ENCODE measurements at places on chromosomes 13 and 19. TPM values are rescaled to one million over a fixed set of nuclear protein-coding genes. Genes with fewer than 3 reads are reported as not detected.

GRCh38 chr19:40571005-40571318 is 5.7 kb upstream of the SHKBP1 start:
- DNase-seq, result no peak

KCNN4 gene
- 0.29 TPM for polyA plus RNA-seq

DNA sequence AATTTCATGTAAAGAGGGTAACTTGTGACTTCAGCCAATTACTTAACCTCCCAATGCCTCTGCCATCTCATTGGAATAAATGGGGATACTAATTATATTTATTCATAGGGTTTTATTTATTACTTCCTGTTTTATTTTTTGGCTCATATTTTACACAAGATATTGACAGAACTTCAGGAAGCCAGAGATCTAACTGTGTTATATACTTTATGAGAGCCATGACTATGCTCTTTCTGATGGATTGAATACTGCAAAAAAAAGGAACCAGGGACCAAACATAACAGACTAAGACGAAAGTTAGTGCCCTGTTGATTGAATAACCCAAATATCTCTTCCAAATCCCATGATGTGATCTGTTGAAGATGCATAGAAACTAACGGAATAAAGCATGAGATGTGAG is 243.3 kb upstream of the STARD13 start:
- DNase-seq, result no peak

- no peak for DNase-seq
These were observed 38.8 kb downstream of the CCDC169 start for GRCh38 chr13:36258831-36259230.

DNA sequence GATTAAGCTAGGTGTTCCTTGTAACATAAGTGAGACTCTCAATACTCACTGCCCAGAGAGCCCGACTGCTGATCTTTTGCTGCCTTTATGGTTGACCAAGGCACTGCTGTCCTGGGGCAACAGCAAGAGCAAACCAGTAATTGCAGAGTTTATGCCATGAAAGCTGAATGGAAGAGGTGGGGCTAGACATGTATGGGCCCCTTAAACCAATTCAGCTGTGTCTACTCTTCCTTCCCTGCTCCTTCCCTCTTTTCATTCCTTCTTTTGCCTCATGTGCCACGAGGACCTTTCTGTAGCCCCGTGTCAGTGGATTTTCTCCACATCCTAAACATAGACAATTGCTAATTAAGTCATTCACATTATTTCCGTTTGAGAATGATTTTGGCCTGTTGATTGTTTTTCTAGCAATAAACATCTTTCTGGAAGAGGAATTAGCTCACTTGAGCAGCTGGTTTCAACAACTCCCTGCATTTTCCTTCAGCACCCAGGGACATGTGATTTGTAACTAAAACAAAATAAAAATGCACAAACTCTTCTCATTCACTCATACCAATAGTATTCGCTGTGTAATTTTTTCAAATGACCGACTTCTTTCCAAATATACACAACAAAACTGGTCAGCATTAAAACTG is 40.5 kb downstream of the RAP2A start:
- DNase-seq, result peak; percentile 6

ZNF560 gene
- polyA plus RNA-seq, result 0.06 TPM

DNA sequence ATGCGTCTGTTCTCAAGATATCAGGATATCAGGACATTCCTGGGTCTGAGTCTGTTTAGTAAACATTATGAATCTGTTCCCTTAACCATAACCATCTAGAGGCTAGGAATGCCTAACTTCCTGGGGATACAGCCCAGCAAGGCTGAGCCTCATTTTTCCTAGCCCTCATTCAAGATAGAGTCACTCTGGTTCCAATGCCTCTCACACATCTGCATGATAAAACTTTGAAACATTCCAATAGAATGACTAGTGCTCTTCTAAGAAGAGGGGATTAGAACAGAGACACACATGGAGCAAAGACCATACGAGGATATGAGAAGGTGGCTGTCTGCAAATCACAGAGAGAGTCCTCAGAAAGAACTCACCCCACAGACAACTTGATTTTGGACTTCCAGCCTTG is 20.6 kb upstream of the CABP5 start:
- DNase-seq, result no peak

GSX1 gene
- not detected for polyA plus RNA-seq

DNA sequence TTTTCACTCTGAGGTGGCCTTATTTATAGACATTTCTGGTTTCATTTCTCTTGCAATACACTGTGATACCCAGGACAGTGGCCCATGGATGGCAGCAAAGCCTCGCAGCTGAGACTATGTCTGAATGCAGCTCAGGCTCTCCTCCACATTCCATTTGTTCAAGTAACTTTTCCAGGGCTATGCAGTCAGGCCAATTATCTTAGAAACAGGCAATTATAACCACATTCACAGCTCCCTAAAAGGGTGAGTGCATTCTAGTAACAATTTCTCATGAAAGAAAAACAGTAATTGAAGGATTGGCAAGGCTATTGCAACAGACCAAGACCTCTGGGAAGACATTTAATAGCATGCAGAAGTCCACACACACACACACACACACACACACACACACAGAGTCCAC is 264.0 kb downstream of the TBC1D4 start:
- DNase-seq, result no peak

SLAIN1 gene
- polyA plus RNA-seq, result 2.5 TPM

DNA sequence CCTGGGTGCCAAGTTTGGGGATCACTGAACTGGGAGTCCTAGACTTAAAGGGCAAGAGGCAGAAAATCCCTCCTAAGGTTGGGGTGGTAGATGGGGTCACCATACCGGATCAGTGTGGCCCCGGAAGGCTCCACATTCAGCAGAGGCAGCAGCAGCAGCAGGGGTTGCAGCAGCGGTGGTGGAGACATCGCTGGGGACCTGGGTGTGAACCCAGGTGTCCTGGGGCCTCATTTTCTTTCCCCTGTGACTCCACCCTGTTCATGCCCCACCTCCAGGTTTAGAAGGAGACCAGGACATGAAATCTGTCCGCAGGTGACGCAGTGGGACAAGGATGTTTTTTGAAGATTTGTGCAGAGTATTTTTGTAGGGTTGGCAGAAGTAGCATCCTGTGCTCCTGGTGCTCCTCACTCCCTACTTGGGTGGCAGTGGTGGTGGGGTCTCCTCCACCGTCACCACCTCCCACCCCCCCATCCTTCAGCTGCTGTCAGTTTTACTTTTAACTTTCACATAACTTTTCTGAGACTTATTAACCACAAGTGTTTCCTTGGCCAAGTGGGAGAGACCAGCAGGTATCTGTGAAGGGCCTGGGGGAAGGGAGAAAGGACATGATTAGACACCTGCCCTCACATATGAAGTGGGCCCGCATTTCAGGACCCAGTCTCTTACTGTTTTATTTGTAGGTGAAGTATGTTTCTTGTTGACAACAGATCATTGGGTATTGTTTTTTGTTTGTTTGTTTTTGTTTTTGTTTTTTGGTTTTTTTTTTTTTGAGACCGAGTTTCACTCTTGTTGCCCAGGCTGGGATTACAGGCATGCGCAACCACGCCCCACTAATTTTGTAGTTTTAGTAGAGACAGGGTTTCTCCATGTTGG is at the start of gene NAPSA:
Gene NAPSA (minus strand): TSS at position 206 of the 873 bp plus-strand sequence. CDS start 18 bp downstream, at position 188.
- no peak for DNase-seq

- no peak for DNase-seq
These were observed 31.2 kb upstream of the ZNF536 start for GRCh38 chr19:30340771-30341561.

- DNase-seq, result no peak
These were observed 2.2 kb upstream of the PSMC4 start for GRCh38 chr19:39968789-39969188.

DNA sequence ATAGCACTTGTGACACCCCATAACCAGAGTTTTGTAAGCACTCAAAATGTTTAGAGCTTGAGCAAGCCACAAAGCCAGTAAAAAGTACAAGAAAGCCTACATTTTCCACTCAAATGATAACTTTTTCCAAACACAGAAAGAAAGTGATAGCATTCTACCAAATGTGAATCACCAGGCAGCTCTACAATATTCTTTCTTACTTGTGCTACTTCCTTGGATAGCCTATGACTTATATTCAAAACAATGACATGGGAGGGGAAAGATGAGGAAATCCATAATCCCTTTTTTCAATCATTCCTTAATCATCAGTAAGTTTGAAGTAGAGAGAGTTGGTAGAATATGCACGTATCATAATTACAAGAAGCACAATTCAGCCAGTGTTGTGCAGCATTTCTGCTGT is 650.8 kb upstream of the PCDH9 start:
- DNase-seq, result no peak

ZNF865 gene
- 4.0 TPM for polyA plus RNA-seq

DNA sequence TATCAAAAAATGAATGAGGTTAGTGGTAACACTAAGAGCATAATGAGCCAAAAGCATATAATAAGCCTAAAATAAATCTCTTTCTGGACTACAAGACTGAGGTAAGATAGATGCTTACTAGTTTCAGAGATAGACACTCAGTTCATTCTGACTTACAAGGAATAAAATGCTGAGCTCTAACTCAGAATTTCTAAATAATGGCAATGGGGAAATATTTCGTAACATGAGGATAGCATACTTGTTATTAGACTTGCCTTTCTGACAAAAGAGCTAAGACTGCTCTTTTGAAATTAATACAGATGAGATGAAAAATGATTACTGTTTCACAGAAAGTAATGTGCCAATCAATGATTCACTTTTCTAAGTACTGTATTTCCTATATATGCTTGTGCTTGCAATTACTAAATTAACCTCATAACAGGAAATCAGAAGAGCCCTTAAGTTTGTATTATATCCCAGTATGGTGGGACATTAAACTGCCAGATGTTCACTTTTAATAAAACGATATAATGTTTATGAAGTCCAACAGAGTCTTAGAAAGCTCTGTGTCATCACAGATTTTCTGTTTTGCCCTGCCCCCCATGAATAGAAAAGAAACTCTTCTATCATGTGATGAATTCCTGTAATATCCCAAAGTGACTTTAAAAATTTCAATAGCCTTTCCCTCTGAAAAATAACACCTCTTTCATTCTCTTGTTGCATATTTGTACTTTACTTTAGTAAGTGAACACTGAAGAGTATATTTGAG is 2771.0 kb upstream of the PCDH20 start:
- DNase-seq, result no peak

FLT3 gene
- polyA plus RNA-seq, result 0.03 TPM

INAFM1 gene
- polyA plus RNA-seq, result 3.0 TPM

DNA sequence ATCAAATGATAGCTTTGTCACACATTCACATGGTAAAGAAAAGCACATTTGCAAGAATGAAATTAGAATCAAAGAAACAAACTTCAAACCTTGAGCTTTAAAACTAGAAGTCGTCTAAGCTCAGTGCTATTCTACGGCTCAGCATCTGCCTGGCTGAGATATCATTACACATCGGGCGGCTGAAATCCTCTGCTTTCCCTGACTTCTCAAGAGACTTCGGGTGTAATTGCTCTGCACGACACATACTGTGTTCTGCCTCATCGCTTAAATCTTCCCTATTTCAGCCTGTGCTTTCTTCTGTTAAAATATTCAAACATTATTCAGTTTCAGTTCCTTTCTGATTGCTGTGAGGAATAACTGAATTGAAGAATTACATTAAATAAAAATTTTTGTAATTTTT is 265.3 kb downstream of the NALCN start:
- DNase-seq, result peak; percentile 9

All from endothelial cell of umbilical vein (primary cell).